ENCODE measurements at places on chromosomes 6 and 20. TPM values are rescaled to one million over a fixed set of nuclear protein-coding genes. Genes with fewer than 3 reads are reported as not detected.

The PCMTD2 gene
- 35.7 TPM for total RNA-seq

The SYNE1 gene
- 23.7 TPM for total RNA-seq

The SLC22A16 gene
- total RNA-seq, result not detected

The NR2E1 gene
- total RNA-seq, result not detected

The WFDC2 gene
- total RNA-seq, result 285 TPM

The LY6G6C gene
- 2.3 TPM for total RNA-seq

The PSORS1C2 gene
- total RNA-seq, result not detected

The IL17A gene
- total RNA-seq, result not detected

The OTOR gene
- total RNA-seq, result not detected

The C6orf163 gene
- total RNA-seq, result 1.1 TPM

The CRISP3 gene
- not detected for total RNA-seq

The RNF39 gene
- 1.6 TPM for total RNA-seq

The ZNF512B gene
- 1.9 TPM for total RNA-seq

The WFDC5 gene
- not detected for total RNA-seq

The SERAC1 gene
- 6.2 TPM for total RNA-seq

The RIPPLY2 gene
- total RNA-seq, result not detected

The NDUFAF5 gene
- 31.8 TPM for total RNA-seq

The CYP21A2 gene
- 3.3 TPM for total RNA-seq

The PARD6B gene
- 16.6 TPM for total RNA-seq

The NKAPL gene
- total RNA-seq, result 0.25 TPM

The SPATS1 gene
- not detected for total RNA-seq

The MCHR2 gene
- total RNA-seq, result not detected

The MTO1 gene
- 25.5 TPM for total RNA-seq

The CD164 gene
- total RNA-seq, result 420 TPM

The ENPP5 gene
- 4.3 TPM for total RNA-seq

The GFOD1 gene
- total RNA-seq, result 7.6 TPM

The ISM1 gene
- 0.42 TPM for total RNA-seq

The CDH4 gene
- not detected for total RNA-seq

The WASF1 gene
- total RNA-seq, result 4.8 TPM

The SSTR4 gene
- not detected for total RNA-seq
